ENCODE measurements at places on chromosomes 7 and 10.

DNA sequence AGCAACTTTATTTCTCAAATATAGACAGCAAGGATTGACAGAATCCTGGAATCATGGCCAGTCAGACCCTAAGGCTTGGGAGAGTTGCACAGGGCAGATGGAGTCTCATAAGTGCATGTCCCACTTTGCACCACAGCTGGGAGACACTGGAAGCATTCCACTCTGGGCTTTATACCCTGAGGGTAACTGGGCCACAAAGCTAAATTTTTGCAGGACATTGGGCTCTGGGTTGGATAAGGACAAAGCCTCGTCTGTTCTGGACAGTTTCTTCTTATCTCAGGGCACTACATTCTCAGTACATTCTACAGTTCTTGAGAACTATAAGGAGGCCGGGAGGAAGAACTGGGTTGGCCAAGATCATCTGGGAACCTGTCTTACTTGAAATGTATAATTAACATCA is 158.3 kb upstream of the IGFBP3 start:
- no peak overlapping the region for H3K4me3 ChIP-seq
- no peaks in the 10 kb centered on the region for H3K27me3 ChIP-seq
- no peaks in the 10 kb centered on the region for H3K4me1 ChIP-seq
- H3K27ac ChIP-seq: no peak overlapping the region

DNA sequence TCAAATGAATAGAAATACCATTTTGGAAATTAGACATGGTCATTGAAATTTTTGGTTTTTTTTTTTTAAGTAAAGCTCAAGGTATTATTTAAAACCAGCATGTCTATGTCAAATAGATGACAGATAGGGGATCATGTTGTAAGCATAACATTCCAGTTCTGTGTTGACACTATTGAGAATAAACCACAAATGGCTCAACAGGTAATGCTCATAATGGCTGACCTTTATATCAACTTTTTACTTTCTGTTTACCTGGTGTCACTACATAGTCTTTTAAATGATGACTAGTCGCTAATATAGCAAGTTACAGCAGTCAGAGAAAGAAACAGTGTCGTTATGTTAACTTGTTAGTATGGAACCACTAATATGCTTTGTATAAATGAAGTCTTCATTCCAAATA is 616.0 kb downstream of the GATA3 start:
- DNase-seq: no peak
- H3K4me1 ChIP-seq: no peaks in the 10 kb centered on the region
- H3K27me3 ChIP-seq: no peaks in the 10 kb centered on the region
- no peak overlapping the region for H3K4me3 ChIP-seq

GRCh38 chr7:133165001-133165400 is 83.1 kb upstream of the CHCHD3 start:
- no peak overlapping the region for H3K27ac ChIP-seq
- no peak for DNase-seq
- H3K4me3 ChIP-seq: no peak overlapping the region
- H3K27me3 ChIP-seq: peaks cover 3% of the 10 kb centered on the region
- H3K4me1 ChIP-seq: no peaks in the 10 kb centered on the region

DNA sequence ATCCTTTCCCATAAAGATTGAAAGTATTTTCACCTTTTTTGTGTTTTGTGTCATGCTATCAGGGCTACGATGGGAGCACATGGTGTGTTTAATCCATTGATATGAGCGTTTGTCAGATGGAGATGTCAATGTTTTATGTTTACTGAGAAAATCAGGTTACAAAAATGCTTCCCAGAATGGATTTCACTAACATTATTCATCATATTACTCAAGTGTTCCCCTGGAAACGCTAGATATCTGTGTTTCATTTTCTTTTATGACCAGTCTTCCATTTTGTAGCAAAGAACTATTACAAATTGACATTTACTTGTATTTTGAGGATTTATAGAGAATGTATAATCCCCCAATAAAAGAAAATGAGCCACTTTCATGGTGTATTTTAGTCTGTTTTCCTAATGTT is 293.5 kb upstream of the AKR1E2 start:
- peaks cover 3% of the 10 kb centered on the region for H3K4me1 ChIP-seq
- peak; percentile 74 for DNase-seq
- H3K36me3 ChIP-seq: no peaks in the 10 kb centered on the region
- H3K27ac ChIP-seq: no peak overlapping the region

GRCh38 chr10:5860066-5860465 is 29.6 kb downstream of the ANKRD16 start:
- H3K36me3 ChIP-seq: no peaks in the 10 kb centered on the region
- H3K27me3 ChIP-seq: no peaks in the 10 kb centered on the region
- no peak overlapping the region for H3K4me3 ChIP-seq
- H3K27ac ChIP-seq: no peak overlapping the region

GRCh38 chr7:70638158-70639107 is 493.5 kb upstream of the GALNT17 start:
- H3K27ac ChIP-seq: no peak overlapping the region
- no peak for DNase-seq
- no peak overlapping the region for H3K4me3 ChIP-seq
- no peaks in the 10 kb centered on the region for H3K4me1 ChIP-seq
- H3K36me3 ChIP-seq: no peaks in the 10 kb centered on the region

DNA sequence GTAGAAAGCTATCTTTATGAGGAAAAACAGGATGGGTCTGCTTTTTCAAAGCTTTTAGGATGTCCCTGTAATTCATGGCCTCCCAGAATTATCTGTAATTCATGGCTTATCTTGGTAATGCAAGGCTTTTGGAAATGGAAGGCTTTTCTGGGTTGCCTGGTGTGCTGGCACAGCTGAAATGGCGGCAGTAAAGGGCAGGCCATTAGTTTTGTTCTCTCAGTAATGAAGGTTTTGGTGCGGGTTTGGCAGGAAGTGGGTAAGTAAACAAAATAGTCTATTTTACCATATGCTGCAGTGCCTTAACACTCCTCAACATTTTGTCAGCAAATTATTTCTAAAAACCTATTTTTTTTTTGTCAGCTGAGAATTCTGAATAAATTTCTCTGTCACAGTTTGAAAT is 69.3 kb downstream of the LRGUK start:
- no peaks in the 10 kb centered on the region for H3K27me3 ChIP-seq
- H3K4me1 ChIP-seq: no peaks in the 10 kb centered on the region
- no peak overlapping the region for H3K4me3 ChIP-seq
- DNase-seq: no peak

DNA sequence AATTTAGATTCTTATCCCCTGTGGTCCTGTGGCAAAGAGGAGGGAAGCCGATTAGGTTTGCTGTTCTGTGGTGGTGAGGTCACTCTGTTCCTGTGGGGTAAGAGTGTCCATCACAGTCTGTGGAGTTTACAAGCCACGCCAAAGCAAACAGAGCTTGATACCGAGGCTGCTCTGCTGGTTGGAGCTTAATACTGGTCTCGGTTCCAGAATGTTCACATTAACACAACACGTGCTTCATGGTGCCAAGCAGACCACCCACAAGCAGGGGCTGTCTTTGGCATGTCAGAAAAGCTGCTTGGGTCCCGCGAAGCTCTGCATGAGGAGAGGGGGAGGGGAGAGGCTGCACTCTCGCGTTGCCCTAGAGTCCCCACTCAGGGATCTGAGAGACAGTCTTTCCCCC is 47.5 kb downstream of the DNAJB6 start:
- H3K4me1 ChIP-seq: no peaks in the 10 kb centered on the region
- peaks cover 41% of the 10 kb centered on the region for H3K36me3 ChIP-seq
- no peak overlapping the region for H3K27ac ChIP-seq
- DNase-seq: no peak
- H3K27me3 ChIP-seq: no peaks in the 10 kb centered on the region

- H3K4me1 ChIP-seq: no peaks in the 10 kb centered on the region
- DNase-seq: no peak
- no peak overlapping the region for H3K4me3 ChIP-seq
- H3K27ac ChIP-seq: no peak overlapping the region
- no peaks in the 10 kb centered on the region for H3K27me3 ChIP-seq
Measured at GRCh38 chr7:149450821-149451220, 10.0 kb downstream of the ZNF777 start.

DNA sequence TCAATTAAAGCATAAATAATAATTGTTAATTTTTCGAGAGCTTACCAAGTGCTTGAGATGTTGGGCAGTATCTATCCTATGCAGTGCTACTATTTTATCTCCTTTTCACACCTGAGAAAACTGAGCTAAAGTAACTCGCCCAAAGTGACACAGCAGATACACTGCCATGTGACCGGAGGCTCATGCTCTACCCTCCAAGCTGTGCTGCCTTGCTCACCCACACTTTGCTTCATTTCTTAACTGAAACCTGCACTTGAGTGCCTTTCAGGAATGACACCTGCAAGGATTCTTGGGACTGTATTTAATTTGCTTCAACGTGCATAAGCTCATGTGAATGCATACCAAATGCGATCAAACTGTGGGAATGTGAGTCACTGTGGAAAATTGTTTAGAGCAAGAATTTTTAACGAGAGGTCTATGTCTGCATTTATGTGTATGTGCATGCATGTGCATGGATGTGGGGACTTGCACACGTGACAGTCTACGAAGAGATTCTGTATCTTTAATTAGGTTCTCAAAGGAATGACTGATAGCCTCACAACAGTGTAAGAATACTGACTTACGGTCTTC is 119.2 kb downstream of the ADCYAP1R1 start:
- H3K4me3 ChIP-seq: no peak overlapping the region
- H3K4me1 ChIP-seq: no peaks in the 10 kb centered on the region
- no peaks in the 10 kb centered on the region for H3K27me3 ChIP-seq
- no peak overlapping the region for H3K27ac ChIP-seq
- H3K36me3 ChIP-seq: no peaks in the 10 kb centered on the region

- H3K27me3 ChIP-seq: no peaks in the 10 kb centered on the region
- no peaks in the 10 kb centered on the region for H3K4me1 ChIP-seq
- no peak for DNase-seq
- peaks cover 9% of the 10 kb centered on the region for H3K36me3 ChIP-seq
- no peak overlapping the region for H3K27ac ChIP-seq
Measured at GRCh38 chr10:91977491-91977890, 53.9 kb downstream of the BTAF1 start.

DNA sequence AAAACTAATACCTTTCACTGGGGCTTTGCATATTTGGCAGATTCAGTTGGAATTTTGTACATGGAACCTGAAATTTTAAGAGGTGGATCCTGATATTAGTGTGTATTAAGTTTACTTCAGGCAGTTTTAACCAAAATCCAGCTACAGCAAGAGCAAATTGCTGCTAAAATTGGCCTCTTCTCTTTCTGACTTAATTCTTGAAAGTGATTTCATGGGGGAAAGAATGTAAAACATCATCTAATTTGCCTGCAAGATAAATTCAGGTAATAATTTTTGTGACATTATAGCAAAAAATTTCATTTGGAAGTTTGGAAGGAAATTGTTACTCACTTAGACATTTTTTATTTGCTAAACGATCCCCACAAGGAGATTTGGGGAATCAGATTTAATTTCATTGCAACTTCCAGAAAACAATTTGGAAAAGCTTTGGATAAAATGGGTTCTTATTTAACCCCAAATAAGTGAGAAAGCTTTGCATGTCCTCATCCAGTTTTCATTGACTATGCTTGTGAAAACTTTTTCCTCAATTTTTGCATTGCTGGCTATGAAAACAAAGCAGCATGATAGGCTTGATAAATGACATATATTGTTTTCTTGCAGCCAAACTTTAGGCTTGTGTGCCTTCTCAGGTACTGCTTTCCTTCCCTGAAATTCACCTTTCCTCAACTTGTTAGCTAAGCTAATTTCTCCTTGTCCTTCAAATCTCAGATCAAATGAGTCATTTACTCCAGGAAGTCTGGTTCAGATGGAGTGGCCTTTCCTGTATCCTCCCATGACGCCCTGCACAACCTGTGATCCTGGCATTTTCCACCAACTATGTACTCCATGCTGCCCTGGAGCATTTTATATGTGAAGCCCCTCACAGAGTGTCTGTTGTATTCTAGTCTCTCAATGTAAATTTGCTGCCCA is 27.4 kb upstream of the ZNF438 start:
- H3K4me1 ChIP-seq: peaks cover 9% of the 10 kb centered on the region
- peak; percentile 88 for DNase-seq
- peak overlapping the region; percentile 16 for H3K27ac ChIP-seq
- no peaks in the 10 kb centered on the region for H3K36me3 ChIP-seq
- H3K27me3 ChIP-seq: no peaks in the 10 kb centered on the region

GRCh38 chr7:71707041-71707440 is 575.1 kb downstream of the GALNT17 start:
- no peak for DNase-seq
- H3K36me3 ChIP-seq: no peaks in the 10 kb centered on the region
- no peak overlapping the region for H3K4me3 ChIP-seq
- no peaks in the 10 kb centered on the region for H3K27me3 ChIP-seq

GRCh38 chr7:121186746-121187145 is 142.1 kb upstream of the WNT16 start:
- H3K4me1 ChIP-seq: no peaks in the 10 kb centered on the region
- no peak overlapping the region for H3K4me3 ChIP-seq
- no peak for DNase-seq
- H3K27me3 ChIP-seq: no peaks in the 10 kb centered on the region
- no peaks in the 10 kb centered on the region for H3K36me3 ChIP-seq

- no peak for DNase-seq
- peaks cover 6% of the 10 kb centered on the region for H3K4me1 ChIP-seq
- H3K27me3 ChIP-seq: peaks cover 51% of the 10 kb centered on the region
- H3K36me3 ChIP-seq: no peaks in the 10 kb centered on the region
- no peak overlapping the region for H3K4me3 ChIP-seq
- no peak overlapping the region for H3K27ac ChIP-seq
Measured at GRCh38 chr10:86375204-86375603, 8.6 kb upstream of the GRID1 start.

DNA sequence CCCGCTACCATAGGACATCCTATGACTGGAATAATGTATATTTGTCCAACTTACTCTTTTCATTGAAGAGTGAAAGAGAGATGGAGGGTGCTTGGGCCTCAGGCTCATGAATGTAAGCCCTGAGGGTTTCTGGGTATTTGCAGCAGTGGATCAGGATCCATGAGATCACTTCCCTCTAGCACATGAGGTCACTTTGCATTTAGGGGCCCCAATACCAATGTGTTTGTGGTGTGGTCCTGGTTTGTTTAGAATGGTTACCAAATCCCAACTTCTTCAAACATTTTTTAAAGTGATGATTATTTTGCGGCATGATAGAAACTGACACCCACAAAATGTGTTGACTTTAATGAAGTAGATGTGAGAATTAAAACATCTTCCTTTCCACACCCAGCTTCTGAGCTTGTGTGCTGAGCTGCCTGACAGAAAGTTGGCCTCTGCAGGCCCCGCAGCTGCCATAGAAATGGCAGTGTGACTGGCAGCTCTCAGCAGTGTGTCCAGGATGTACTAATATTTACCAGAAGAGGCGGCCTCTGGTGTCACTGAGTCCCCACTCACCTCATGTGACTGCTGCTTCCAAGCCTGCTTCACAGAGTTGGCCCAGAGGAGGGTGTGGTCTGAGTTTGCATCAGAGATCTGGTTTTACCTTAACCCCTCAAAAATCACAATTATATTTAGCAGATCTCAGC is 447.6 kb upstream of the NPVF start:
- no peaks in the 10 kb centered on the region for H3K27me3 ChIP-seq
- H3K27ac ChIP-seq: no peak overlapping the region
- no peaks in the 10 kb centered on the region for H3K36me3 ChIP-seq
- H3K4me3 ChIP-seq: no peak overlapping the region
- peaks cover 3% of the 10 kb centered on the region for H3K4me1 ChIP-seq
- no peak for DNase-seq

GRCh38 chr7:106034383-106034782 is 71.3 kb downstream of the CDHR3 start:
- no peak overlapping the region for H3K27ac ChIP-seq
- H3K4me1 ChIP-seq: peaks cover 15% of the 10 kb centered on the region
- no peaks in the 10 kb centered on the region for H3K36me3 ChIP-seq
- H3K4me3 ChIP-seq: no peak overlapping the region
- H3K27me3 ChIP-seq: no peaks in the 10 kb centered on the region

GRCh38 chr7:5589819-5590595 is 166.4 kb upstream of the TNRC18 start:
- peaks cover 4% of the 10 kb centered on the region for H3K27me3 ChIP-seq
- no peaks in the 10 kb centered on the region for H3K36me3 ChIP-seq
- no peak overlapping the region for H3K4me3 ChIP-seq
- H3K4me1 ChIP-seq: peaks cover 18% of the 10 kb centered on the region
- DNase-seq: no peak

Measured in muscle of leg (tissue), 16 donors.